Ammon's horn (tissue), 1 donor: ENCODE measurements at places on chromosomes 3 and 15.

- no peak for DNase-seq
Measured at GRCh38 chr3:49310677-49311076, 29.2 kb downstream of the USP4 start.

DNA sequence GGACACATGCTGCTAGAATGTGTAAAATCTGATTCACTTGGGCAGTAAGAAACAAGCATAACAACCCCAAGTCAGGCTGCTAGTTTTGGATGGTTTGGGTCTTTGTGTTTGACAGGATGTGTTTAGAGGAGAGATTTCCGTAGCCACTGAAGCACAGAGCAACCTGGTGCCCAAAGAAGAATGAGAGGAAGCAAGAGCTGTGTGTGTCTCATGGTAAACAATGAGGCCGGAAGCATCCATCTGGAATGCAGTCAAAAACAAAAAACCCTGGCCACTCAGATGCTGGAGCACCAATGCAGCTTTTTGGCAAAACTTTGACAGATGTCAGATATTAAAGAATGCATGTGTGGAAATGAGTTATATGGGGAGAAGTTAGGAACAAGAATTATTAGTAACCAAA, 39.4 kb upstream of the SNRK start:
- DNase-seq, result no peak

DNA sequence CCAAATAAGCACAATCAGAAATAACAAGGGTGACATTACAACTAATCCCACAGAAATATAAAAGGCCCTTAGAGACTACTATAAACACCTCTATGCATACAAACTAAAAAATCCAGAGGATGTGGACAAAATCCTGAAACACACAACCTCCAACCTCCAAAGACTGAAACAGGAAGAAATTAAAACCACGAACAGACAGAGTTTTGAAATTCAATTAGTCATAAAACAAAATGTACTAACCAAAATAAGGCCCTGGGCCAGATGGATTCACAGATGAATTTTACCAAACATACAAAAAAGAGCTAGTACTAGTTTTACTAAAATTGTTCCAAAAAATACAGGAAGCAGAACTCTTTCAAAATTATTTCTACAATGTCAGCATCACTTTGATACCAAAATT, 1043.6 kb downstream of the DIPK2A start:
- no peak for DNase-seq

GRCh38 chr3:52441772-52442332, 3.1 kb downstream of the SEMA3G start:
- DNase-seq, result no peak

- DNase-seq, result no peak
Measured at GRCh38 chr15:100096248-100096600, 245.6 kb downstream of the ADAMTS17 start.

DNA sequence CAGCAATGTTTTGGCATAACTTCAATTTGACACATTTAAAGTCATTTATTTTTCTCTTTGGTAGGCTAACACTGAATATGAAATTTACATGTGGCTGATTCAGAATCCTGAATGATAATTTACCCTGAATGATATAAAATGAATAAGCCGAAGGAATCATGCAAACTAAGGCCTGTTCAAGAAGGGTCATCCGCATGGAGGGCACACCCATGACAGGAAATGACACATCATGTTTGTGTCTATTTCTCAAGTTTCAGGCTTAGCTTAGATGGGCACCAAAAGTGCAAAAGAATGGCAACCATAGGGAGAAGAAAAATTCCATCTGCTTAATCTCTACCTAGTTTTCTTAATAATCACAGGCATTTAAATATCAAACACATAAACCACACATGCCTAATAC, 141.5 kb downstream of the DUT start:
- no peak for DNase-seq

DNA sequence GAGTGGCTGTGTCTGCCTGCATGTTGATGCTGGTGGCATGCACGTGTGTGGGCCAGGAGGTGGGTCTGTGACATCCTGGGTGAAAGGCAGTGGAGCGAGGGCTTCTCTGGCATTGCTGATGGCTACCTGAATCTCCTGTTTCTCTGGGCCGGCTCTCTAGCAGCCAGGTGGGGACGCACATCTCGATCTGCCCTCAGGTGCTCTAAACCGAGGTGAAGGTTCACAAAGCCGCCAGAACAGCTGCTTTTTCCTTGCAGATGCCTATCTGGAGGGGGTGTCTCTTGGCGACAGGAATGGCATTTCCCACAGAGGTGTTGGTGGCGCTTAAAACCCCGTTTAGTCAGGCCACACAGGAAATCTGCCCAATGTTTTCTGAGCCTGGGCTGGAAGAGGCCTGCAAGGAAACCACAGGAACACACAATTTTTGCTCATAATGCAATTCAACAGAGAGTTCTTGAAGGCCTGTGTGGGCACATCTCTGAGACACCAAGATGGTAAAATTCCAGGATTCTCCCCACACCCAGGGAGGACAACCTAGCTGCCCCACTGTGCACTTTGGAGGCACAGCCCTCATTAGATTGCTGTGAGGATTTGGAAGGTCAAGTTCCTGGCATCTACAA, 11.9 kb downstream of the TMEM158 start:
- DNase-seq, result no peak

DNA sequence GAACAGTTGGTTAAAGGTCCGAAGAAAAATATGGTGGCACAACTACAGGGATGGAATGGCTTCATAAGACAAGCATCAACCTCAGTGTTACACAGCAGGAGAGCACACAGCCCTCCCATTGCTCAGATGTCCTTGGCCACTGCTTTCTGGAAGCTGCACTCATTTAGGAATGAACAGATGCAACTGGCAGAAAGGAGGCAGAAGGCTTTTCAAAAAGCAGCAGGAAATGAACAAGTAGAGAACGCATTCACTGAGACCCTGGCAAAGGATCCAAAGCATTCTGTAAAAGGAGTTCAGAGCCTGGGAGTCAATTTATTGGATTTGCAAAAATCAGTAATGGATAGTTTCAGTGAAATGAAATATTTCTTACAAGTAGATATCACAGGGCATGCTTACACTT, 101.1 kb downstream of the PDZRN3 start:
- peak; percentile 40 for DNase-seq
